ENCODE measurements at places on chromosomes 7 and 10.

- DNase-seq: peak; percentile 75
These were observed 50.6 kb downstream of the PWWP2B start for GRCh38 chr10:132447446-132448247.

DNA sequence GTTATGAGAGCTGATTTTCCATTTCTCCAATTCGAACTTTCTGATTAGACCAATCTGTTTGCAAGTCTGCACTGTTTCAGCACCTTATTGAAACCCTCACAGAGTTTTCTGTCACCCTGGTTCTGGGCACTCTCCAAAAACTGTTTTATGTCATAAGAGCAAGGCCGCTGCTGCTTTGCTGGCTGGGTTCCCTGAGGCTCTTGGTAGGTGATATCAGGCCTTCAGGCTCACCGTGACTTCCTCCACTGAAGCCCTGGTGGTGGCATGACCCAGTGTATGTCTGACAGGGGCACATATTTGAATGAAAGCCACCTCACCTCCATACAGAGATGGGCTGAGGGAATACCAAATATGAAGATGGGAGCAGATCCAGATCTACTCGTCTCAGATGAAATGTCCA is 8.3 kb downstream of the RABGEF1 start:
- DNase-seq: no peak

- no peak for DNase-seq
These were observed 87.4 kb upstream of the ZMIZ1 start for GRCh38 chr10:78981257-78981969.

- no peak for DNase-seq
These were observed 395.4 kb downstream of the SFMBT2 start for GRCh38 chr10:7015457-7015856.

GRCh38 chr7:117827862-117828261 is 45.4 kb downstream of the CTTNBP2 start:
- DNase-seq: no peak

GRCh38 chr10:77442699-77443189 is 194.9 kb downstream of the KCNMA1 start:
- DNase-seq: no peak

GRCh38 chr7:42768045-42768444 is 143.8 kb downstream of the C7orf25 start:
- DNase-seq: no peak

GRCh38 chr10:78443900-78444571 is 410.4 kb downstream of the RPS24 start:
- no peak for DNase-seq

GRCh38 chr10:38147686-38148085 is 53.5 kb downstream of the ZNF37A start:
- no peak for DNase-seq

DNA sequence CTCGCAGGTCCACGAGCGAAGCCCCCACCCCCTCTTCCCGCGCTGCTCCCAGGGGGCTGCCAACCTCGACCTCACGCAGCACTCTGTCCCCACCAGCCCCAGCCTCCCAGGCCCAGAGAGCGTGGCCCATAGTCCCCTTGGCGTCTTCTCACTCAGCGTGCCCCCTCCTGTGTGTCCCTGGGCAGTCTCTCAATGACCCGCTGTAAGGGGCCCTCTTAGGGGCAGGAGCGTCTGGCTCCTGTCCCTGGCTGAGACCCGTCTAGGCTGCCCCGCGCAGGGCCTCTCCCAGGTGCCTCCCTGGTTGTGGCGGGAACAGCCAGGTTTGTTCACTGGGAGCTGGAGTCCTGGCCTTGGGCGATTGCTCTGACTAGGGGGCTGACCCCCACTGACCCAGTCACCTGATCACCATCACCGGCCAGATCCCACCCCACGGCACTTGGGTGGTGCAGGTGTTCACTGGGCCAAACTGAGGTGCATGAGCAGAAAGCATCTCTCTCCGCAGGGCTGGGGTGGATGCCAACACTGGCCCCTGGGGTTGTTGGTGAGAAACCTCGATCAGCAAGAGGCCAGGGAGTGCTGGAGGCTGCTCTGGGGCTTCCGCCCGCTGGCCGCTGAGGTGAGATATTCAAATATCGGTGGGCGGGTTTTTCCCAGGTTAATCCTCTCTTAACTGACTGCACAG is 12.6 kb upstream of the WDFY4 start:
- no peak for DNase-seq

Data from GF-D8 (cell line).